ENCODE measurements at places on chromosomes 4 and X.

GRCh38 chr4:87260477-87260876, 40.1 kb upstream of the KLHL8 start:
- no peak for DNase-seq

DNA sequence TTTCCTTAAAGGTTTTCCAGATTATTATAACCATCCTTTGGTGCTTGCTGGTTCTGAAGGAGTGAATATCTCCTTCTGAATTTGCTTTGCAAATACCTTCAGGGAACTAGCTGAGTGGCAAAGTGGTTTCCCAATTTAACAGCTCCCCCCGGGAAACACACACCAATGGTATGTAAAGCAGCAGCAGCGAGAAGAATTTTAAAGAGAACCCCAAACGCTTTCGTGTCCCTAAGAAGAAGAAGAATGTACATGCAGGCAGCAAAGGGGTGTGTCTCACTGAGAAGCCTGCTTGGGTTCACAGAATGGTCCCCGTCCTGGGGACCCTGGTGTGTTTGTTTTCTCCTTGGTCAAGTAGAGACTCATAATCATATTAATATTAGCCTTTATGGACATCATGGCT, 4.2 kb upstream of the AKAP17A start:
- DNase-seq: no peak

DNA sequence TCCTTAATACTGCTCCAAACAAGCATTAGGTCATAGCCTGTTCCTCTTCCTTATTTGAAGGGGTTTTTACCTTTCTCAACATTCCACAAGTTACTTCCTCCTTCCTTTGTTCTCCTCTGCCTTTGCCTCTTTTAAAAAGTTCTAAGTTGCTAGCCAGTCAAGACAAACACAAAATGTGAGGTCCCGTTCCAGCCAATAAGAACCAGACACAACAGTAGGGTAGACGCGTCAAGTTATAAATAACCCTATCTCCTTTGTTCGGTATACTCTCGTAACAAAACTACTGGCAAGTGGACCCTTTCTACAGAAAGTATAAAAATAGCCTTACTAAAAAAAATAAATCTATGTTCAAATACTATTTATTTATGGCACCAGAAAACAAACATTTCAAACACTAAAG, 6.3 kb upstream of the ACE2 start:
- DNase-seq: no peak

GRCh38 chrX:63884821-63885790, 100.1 kb upstream of the ARHGEF9 start:
- no peak for DNase-seq

- DNase-seq: no peak
Observed at GRCh38 chr4:155787113-155787710, 28.4 kb downstream of the GUCY1B1 start.

GRCh38 chr4:144968606-144969005, 129.4 kb downstream of the ANAPC10 start:
- no peak for DNase-seq

GRCh38 chr4:188146618-188147017, 7.4 kb downstream of the TRIML1 start:
- no peak for DNase-seq

- DNase-seq: no peak
Observed at GRCh38 chrX:40539214-40540142, 41.3 kb upstream of the ATP6AP2 start.

GRCh38 chrX:5891378-5891777, 337.3 kb downstream of the NLGN4X start:
- no peak for DNase-seq
